ENCODE measurements at places on chromosomes 5 and 9.

GRCh38 chr9:21153336-21154017 lies 11.8 kb upstream of the IFNW1 start:
- no peak for DNase-seq

- DNase-seq: no peak
Observed at GRCh38 chr9:82131072-82131471, 142.5 kb downstream of the SPATA31D1 start.

GRCh38 chr5:55410845-55411244 lies 103.1 kb downstream of the MTREX start:
- no peak for DNase-seq

DNA sequence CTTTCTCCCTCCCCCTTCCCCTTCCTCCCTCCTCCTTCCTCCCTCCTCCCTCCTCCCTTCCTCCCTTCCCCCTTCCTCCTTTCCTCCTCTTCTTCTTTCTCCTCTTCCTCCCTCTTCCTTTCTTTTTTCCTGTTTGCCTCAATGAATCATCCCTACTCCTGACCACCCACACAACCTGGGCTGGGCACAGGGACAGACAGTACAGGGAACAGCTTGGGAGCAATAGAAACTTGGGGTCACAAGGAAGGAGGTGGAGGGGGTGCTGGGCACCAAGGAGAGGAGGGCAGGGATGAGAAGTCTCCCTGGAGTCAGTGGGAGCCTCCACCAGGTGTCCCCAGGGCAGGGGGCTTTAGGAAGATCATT lies 5.0 kb downstream of the TTC16 start:
- DNase-seq: no peak

GRCh38 chr5:180494510-180495181 lies 467 bp downstream of the CNOT6 start:
- DNase-seq: peak; percentile 90

DNA sequence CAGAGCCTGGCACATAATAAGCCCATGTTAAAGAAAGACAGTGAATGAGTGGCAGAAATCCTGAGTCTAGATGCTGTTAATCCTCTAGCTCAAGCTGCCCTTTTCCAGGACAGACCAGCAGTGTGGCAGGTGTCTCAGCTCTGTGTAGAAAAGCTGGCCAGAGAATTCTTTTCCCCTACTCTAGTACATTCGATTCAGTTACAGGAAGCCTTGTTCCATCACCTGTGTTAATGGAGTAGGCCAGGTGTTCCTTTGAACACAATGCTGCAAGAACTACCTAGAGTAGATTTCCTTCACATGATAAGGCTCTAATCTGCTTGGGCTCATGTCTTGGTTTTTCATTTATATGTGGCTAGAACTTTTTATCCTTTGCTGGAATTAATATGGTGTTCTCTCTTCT lies 52.5 kb downstream of the NUP214 start:
- DNase-seq: no peak

DNA sequence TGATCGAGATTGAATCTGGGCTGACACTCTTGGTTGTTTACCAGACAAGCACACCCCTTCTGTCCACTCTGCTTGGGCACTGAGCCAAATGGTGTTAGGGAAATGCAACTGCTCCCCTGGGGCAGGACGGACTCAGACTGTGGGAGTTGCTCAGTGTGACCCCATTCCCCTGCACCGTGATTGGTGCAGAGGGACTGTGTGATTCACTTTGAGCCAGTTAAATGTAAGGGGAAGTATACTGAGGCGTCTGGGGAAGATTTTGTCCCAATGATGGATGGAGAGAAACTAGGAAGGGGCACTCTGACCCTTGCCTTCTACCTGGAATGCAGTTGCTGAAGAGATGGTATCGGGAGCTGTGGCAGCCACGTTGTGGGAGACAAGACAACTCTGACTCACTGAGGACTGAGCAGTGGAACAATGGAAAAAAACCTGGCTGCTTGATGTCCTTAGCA lies 196.0 kb upstream of the ANKRD55 start:
- no peak for DNase-seq

DNA sequence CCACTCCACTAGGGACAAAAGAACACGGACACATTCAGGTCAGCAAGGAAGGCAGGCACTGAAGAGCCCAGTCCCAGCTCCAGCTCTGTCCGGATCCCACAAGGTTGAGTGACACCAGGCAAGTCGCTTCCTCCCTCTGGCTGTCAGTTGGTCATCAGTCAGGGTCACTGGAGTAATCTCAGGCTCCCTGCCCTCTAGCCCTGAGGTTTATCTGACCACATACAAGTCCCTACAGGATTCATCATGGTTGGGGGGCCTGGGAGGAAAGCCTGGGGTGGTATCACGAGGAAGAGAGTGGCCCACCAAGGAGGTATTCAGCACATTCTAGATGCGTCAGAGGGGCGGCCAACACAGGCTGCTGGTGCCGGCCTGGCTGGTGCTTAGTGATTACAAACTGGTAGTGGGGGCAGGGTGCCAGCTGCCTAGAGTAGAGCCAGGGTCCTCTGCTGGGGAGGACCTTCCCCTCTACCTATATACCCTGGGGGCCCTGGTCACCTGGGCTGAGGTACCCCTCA lies 81.5 kb downstream of the SHB start:
- no peak for DNase-seq

- no peak for DNase-seq
Observed at GRCh38 chr5:850511-851006, at the start of gene ZDHHC11. ZDHHC11 (minus strand) TSS chr5:850986; CDS start chr5:850602, 384 bp downstream.

- no peak for DNase-seq
Observed at GRCh38 chr9:112559629-112560413, 73.2 kb downstream of the KIAA1958 start.

GRCh38 chr9:132795511-132796303 lies 82.4 kb downstream of the AK8 start:
- no peak for DNase-seq

DNA sequence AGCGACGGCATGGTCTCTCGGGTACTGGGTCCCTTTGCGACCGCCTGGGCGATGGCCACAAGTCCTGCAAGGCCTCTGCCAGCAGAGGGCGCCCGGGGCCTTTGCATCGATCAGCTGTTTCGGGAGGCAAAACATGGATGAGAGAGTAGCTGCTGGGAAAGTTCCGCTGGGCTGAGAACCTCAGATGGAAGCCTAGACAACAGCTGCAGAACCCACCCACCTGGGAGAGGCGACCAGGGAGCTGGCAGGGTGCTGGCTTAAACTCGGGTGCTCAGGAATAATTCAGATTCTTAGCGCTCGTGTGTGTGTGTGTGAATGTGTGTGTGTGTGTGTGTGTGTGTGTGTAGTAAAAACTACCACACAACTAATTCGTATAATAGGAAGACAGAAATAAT lies 50.0 kb downstream of the TRIM32 start:
- DNase-seq: peak; percentile 87

DNA sequence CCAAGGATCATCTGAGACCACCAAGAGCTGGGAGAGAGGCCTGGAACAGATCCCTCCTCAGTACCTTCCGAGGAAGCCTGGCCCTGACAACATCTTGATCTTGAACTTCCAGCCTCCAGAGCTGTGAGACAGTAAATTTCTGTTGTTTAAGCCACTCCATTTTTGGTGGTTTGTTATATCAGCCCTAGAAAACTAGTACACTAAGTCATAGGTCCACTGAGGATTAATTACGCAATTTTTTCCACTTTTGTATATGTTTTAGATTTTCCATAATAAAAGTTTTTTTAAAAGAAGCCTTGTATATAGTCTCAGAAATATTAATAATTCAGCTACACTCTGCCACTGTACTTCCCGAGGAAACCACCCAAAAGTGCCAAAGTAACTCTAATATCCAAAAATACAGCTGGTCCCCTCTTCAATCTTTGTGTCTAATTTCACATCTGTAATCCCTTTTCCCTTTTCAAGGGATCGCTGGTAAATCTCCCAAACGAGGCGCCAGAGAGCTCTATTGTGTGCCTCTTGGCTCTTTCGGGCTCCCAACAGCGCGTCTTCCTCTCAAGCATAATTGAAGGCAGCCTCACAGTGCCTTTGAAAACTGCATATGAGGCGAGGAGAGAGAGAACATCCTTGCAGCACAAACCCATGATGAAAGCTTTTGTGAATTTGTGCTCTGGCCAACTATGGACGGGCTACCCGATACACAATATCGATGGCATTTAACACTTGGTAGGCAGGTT lies 32.7 kb downstream of the PRUNE2 start:
- no peak for DNase-seq

- DNase-seq: no peak
Observed at GRCh38 chr5:54718656-54719055, 201.1 kb downstream of the SNX18 start.

DNA sequence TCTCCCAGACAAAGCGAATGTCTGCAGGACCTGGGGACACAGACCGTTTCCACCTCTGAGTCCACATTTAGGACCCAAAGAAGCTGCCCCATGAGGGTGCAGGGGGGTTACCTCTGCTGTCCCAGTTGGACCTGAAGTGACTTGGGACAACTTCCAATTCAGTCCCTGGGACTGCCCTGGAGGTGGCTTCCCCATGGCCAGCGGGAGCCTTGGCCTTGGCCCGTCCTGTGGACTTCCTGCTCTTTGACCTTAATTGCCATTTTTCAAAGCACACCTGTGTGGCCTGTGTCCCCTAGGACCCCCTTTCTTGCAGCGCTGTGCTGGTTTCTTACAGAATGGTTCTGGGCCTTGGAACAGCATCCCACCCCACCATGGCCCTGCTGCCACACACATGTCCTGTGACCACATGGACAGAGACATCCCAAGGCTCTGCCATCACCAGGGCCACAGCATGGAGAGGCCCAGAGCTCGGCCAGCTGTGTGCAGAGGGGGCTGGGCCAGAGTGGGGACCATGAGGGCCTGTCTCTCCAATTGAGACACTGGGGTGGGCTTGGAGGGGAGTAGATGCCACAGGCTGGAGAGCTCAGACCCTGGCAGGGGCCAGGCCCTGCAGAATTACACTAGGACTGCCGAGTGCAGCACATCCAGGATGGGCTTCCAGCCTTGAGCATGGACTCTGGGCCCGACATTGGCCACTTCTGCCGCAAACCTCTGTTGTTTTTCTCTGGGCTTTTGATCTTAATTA lies 45.8 kb downstream of the SECISBP2 start:
- DNase-seq: no peak

- no peak for DNase-seq
Observed at GRCh38 chr5:103034662-103035392, 85.1 kb downstream of the GIN1 start.

- no peak for DNase-seq
Observed at GRCh38 chr5:98076501-98076900, 697.0 kb upstream of the RGMB start.

DNA sequence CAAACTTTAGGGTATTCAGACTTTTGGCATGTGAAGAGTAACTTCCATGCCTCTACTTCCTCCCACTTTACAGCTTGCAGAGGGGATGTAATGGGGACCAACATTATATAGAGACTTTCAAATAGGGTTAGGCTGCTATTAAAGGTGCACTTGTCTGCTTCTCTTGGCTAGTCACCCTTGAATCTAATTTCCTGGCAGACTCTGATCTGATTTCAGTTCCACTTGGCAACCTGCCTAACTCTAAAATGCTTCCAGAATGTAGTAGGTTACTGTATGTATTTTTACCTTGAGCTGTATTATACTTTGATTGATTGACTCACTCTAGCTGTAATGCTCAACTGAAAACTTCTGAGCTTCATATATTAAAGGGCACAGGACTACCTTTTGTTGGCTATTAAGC lies 693.4 kb downstream of the KCTD16 start:
- DNase-seq: no peak

DNA sequence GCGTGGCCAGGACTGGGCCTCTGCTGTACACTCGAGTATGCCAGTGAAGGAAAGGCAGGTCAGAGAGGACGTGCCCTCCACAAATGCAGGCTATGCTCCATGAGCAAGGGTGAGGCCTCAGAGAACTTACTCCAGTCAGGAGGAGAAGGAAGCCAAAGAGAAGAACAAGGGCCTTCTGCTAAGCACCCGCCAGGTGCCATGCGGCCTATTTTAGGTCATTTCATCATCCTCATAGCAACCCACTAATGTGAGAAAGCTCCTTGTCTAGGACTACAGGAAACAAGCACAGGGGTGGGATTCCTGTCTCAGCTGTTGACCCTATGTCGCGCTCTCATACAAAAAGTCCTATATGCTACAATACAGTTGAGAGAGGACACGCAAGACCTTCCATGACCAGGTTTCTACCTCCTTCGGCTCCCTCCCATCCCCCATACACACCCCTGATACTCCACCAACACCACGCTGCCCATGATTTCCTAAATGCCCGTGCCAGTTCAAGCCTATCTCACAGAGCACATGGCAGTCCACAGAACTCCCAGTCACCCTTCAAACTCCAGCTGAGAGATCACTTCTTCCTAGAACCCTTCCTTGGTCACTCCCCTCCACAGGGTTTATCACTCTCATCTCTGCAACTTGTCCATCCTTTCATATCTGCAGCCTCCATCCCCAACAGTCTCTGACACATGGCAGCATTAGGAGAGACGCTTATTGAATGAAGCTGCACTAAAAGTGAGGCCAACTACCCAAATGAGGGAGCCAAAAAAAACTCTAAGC lies 26.8 kb downstream of the PSMB7 start:
- no peak for DNase-seq

- no peak for DNase-seq
Observed at GRCh38 chr5:61048534-61048933, 103.5 kb downstream of the NDUFAF2 start.

DNA sequence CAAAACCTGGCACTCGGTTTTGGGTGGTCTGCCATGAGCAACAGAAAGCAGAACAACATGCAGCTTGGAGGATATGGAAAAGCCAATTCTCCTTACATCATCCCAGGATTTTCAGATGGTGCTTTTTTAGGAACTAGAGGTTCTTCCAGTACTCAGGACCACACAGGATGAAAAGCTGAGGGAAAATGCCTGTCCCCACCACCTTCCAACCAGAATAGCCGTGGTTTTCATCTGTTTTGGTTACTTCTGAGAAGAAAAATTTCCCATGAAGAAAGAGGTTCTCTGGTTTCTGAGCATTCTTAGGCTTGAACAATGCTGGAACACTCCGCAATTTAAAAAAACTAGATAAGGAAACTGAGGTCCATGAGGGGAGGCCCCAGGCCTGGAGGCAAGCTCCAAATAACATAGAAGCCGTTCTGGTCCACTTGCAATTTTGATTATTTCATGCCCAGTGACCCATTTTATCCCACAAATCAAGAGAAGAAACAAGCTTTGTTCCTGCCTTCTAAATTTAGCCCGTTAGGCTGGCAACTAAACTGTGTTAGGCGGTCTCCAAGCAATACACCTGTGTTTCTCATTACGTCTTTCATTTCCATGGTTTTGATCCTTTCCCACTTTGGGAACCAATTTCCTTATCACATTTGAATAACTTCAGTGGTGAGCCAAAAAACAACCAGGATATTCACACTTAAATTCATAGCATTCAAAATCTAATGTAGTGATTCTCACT lies 79.2 kb upstream of the SPIN1 start:
- no peak for DNase-seq

GRCh38 chr5:64637144-64637543 lies 53.2 kb upstream of the SHISAL2B start:
- peak; percentile 61 for DNase-seq

DNA sequence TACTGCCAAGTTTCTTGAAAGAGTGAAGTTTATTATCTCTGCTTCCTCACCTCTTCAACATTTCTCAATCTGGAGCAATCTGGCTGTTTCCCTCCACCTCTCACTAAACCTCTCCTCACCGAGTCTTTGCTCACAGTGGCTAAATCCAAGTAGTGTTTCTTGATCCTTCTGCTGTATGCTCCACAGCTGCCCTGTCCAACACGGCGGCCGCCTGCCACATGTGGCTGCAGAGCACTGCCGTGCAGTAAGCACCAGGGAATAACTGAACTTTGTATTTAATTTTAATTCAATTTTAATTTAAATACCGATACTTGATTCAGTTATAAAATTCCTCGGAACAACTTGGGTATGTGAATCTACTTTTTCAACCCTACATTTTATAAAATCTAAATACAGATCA lies 80.2 kb downstream of the FANCC start:
- no peak for DNase-seq

- no peak for DNase-seq
Observed at GRCh38 chr5:82106207-82106606, 134.4 kb downstream of the ATG10 start.

- DNase-seq: no peak
Observed at GRCh38 chr5:140005145-140005591, 37.9 kb downstream of the NRG2 start.

Data from activated CD4-positive, alpha-beta T cell treated with anti-CD3 and anti-CD28 coated beads, Interleukin-2, amount 10 ng/mL, durations not matched to agents 24 days and 14 days (primary cell).